T-cell (primary cell): ENCODE measurements at places on chromosomes 7 and 10. TPM values are rescaled to one million over a fixed set of nuclear protein-coding genes. Genes with fewer than 3 reads are reported as not detected.

Gene MYL7
- not detected for total RNA-seq

Gene IKZF1
- 496 TPM for total RNA-seq

DNA sequence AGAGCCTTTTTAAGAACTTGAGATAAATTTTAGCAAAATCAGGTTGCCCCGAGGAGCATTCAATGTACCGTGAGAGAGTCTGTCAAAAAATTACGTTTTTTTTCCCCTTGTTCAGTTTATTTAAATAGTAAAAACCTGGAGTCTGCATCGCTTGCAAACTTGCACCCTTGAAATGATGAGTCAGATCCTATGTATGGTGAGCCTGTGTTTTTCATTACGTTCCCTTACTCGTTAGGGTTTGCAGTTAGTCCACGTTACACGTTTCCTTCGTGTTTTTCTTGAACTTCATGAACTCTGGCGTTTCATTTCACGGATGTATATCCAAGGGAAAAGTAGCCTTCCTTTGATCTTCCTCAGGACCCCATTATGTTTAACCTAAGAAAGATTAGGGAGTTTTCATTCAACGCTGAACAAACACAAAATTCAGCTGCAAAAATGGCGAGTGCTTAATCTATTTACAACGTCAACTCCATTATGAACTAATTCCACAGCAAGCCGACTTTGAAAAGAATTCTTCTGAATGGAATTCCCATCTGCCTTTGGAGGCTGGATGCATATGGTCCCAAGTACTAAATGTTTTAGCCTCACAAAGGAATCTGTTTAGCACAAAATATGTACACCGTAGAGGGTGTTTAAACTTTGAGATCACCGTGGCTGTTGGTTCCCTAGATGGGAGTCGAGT, 182.4 kb downstream of the MYOF start:
- DNase-seq = no peak

Gene CPA5
- not detected for total RNA-seq

DNA sequence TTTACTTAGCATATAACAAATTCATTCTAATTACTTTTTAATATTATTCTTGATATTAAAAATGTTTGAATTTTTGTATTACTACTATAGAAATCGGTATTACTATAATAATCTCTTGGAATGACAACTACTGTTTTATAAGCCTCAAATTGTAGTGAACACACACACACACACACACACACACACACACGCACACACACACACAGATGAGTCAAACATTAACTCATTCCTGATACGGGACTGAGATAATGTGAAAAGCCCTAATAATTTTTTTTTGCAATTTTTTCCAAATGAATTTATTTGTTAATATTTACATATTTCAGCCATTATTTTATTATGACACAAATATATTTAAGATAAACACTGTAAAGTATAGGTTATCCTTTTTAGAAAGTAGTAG, 951.2 kb upstream of the PHF14 start:
- no peak for DNase-seq

GRCh38 chr10:4586776-4587175, 239.2 kb upstream of the AKR1E2 start:
- DNase-seq = no peak

DNA sequence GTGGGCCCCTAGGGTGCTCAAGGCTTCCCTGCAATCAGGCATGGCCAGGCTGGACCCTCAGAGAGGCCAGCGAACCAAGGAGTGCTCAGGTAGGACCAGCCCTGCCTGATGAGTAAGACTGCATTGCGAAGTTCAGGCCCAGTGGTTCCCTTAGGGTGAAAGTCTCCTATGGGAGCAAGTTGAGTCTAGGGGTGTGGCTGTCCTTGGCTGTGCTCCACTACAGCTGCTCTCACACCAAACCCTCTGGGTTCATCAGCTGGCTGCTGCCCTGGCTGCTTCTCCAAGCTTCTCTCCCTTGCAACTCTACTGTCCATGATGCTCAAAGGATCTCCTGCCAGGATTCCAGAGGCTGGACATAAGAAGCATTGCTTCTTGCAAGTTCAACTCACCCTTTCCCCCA, 18.7 kb downstream of the FAM25A start:
- no peak for DNase-seq

Gene PHKG1
- total RNA-seq = 2.8 TPM

GRCh38 chr7:27575613-27576012, 87.1 kb downstream of the HIBADH start:
- DNase-seq = no peak

Gene FGF8
- total RNA-seq = not detected

DNA sequence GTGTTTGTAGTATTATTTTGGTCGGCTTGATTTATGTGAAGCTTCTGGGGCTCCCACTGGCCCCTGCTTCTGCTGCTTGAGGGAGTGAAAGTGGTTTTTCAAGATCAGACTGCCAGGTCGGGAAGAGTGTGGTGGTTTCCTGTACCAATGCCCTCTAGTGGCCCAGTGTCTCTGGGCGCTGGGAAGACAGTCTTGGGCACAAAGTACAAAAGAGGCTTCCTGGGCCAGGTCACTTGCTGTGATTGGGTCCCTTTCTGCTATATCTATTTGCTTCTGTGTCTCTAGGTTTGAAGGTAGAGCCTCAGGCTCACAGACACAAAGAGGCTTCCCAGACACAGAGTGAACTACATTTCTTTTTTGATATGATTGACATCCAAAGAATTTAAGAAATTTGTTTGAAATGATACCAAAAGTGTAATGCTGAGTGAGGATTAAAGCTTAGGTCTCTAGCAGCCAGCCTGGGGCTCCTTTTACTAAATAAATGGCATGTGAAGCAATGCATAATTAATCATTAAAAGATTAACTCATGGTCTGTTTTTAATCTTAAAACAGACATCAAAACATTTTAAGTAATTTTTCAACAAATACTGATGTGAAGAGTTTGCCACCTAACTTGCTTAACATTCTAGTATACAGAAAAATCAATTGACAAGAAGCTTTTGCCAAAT, 36.3 kb downstream of the ABCB1 start:
- DNase-seq = no peak

GRCh38 chr10:60735244-60735643, 43.0 kb upstream of the CDK1 start:
- DNase-seq = no peak

GRCh38 chr10:114322344-114322743, 82.0 kb downstream of the AFAP1L2 start:
- DNase-seq = no peak

- DNase-seq = no peak
These were observed 34.4 kb upstream of the SLF2 start for GRCh38 chr10:100878291-100878910.

DNA sequence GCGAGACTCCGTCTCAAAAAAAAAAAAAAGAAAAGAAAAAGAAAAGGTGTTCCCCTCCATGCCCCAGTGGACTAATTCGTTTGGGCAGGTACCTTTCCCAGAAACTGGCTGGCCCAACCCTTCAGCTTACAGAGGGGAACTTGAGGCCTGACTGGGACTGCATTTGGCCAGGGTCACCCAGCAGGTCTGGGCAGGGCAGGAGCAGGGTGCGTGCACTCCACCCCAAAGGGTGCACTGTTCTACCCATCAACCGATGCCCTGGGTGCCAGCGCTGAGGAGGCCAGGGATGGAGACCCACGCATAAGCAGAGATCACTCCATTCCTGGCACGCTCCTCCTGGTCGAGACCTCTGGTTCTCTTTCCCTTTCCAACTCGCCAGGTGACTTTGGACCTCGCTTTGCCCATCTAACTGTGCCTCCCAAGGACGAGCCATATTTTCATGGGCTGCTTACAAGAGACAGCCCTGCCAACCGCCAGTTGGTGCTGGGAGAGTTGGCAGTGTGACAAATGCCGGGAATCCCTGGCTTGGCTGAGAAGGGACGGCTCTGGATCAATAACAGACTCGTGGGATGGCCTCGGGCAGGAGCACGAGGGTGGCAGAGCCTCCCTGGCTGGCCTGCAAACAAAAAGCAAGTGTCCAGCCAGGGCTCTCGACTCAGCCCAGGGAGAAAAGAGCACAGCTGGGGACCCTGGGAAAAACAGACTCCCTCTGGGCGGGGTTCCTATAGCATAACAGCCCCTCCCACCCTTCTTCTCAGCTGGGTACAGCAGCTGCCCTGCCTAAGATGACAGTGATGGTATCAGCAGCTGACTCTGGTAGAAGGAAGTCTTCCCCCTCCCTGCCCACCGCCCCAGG, 7.9 kb downstream of the HSPB1 start:
- no peak for DNase-seq

DNA sequence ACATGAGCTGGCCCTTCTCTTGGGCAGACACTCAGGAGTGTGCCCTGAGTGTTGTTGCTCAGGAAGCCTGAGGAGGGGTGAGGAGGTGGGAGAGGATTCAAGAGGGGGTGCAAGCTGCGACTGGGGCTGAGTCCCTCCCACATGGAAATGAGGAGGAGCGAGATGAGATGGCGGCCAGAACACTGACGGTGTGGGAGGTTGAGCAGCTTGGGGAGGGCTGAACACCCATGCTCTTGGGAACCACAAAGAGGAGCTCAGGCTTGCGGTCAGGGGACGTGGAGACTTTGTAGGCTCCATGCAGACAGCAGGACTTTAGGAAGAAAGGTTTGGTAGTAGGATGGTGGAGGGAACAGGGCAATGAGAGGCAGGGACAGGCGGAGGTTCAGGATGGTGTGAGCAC, 163.2 kb upstream of the SHH start:
- DNase-seq = no peak

Gene IQUB
- 0.09 TPM for total RNA-seq

Gene PON3
- total RNA-seq = not detected

DNA sequence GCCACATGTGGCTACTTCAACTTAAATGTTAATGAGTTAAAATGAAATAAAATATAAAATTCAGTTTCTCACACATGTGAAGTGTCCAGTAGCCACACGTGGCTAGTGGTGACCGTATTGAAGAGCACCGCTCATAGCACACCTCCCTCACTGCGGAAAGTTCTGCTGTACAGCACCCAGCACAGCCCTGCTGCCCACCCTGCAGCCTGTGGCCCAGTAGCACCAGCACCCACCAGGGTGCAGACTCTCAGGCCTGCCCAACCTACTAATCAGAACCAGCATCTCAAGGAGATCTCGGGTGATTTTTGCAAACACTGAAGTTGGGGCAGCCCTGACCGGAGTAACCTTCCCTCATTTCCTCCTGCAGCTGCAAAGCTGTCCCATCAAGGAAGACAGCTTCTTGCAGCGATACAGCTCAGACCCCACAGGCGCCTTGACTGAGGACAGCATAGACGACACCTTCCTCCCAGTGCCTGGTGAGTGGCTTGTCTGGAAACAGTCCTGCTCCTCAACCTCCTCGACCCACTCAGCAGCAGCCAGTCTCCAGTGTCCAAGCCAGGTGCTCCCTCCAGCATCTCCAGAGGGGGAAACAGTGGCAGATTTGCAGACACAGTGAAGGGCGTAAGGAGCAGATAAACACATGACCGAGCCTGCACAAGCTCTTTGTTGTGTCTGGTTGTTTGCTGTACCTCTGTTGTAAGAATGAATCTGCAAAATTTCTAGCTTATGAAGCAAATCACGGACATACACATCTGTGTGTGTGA, 162.8 kb upstream of the LANCL2 start:
- DNase-seq = no peak

DNA sequence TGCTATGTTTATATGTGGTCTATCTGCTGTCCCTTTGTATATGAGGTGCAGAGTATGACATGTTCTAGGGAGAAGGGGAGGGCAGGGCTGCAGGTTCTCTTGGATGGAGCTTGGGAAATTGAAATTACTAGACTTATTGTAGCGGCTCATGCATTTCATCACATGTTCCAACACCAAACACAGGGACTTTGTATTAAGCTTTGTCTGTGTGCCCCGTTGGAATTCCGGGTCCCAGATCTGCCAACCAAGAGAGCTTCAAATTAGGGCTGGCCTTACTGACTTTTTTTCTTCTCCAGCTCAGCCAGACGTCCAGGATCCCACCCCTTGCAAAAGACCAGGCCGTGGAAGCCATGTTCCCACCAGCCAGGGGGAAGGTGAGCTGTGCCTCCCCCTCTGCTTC, 3.4 kb downstream of the ZNF789 start:
- no peak for DNase-seq

DNA sequence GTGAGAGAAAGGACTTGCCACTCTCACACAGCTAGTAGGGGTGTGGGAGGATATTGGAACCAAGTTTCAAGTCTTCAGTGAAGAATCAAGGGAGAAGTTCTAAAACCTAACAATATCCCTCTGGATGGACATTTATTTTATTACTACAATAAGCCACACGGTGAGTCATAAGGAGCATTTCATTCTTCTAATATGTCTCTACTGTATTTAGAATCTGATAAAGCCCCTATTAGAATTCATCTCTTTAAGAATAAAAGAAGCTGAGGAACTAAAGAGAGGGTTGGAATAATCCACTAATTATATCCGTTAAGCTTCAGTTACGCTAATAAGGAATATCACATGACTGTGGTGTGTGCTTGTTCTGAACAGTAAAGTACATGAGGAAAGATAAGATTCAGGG, 40.9 kb upstream of the ATRNL1 start:
- DNase-seq = no peak

GRCh38 chr7:141014524-141015395, at the start of gene MRPS33:
Gene MRPS33 (minus strand): TSS chr7:141014952. CDS start chr7:141010633, 4,319 bp downstream.
- DNase-seq = peak; percentile 92

GRCh38 chr10:26733750-26734568, 36.5 kb downstream of the PDSS1 start:
- DNase-seq = no peak

- DNase-seq = no peak
These were observed 310.7 kb downstream of the GALNT17 start for GRCh38 chr7:71442492-71443190.

- no peak for DNase-seq
These were observed 31.8 kb downstream of the EPDR1 start for GRCh38 chr7:37952240-37952639.

DNA sequence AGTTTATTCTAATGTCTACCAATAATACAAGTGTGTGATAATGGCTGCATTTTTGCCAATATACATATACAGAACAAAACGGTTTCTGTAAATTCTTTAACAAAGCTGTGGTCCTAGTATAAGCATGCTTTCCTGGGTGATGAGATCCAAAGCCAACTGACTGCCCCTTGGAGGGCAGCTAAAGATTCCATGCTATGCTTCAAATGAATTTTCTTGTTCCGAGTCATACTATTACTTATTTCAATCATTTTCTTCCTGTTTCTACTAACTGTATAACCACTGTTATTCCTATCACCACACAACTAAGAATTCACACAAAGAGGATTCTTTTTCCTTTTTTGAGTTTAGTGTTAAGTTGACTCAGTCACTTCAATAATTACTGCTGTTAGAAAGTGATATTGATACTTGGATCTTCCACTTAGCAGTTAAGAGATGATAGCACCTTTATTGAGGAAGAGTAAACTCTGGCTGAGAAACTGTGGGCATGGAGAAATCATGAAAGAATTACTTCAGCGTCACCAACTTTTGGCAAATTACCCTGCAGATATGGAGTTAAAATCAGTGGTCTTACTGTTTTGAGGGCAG, 197.5 kb downstream of the ARL4A start:
- no peak for DNase-seq
